ENCODE measurements at places on chromosomes 3 and 15.

DNA sequence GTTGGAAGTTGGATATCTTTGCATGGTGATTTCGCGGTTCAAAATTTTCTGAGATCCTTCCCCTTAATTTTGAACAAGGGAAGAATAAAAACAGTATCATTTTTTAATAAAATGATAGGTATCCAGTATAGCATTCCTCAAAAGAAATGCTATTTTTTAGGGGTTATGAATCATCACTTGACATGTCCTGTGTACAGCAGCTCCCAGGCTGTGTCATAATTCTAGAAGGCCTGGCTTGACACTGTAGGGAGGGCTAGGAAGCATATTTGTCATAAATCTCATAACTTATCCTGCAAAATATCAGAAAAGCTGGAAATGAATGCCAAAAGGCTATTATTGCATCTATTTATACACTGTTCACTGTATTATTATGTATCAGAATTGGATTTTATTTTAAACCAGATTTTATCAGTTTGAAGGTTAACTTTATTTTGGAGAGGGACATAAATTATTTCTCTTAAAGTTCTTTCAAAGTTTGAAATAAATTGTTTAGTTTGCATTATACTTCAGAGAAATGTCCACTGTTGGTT lies 539.1 kb upstream of the ROBO2 start:
- DNase-seq = no peak

- no peak for DNase-seq
Measured at GRCh38 chr15:31307270-31308184, 19.1 kb upstream of the KLF13 start.

GRCh38 chr3:12962292-12962691 lies 110.9 kb downstream of the IQSEC1 start:
- DNase-seq = no peak

DNA sequence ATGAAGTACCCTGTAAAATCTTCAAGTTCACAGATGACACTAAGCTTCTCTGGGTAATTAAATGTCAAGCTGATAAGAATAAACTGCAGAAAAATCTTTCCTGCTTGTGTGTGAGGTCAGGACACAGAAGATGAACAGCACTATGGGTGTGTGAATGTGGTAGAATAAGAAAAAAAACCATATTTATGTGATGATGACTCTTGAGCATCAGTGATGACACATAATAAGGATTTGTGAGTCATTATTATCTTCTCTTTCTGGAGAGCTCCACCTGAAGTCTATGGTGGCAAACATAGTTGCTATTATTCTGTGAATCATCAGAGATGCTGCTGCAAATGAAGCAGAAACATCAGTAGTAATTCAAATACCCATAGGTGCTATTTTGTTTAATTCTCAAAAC lies 422.4 kb downstream of the DIPK2A start:
- DNase-seq = no peak

Measured in CD14-positive monocyte (primary cell).